Activated CD8-positive, alpha-beta memory T cell treated with anti-CD3 and anti-CD28 coated beads for 1 hour (primary cell): ENCODE measurements at places on chromosomes 11 and 22.
A peak's percentile ranks its signal among the peaks of the same experiment; 100 is the strongest.

DNA sequence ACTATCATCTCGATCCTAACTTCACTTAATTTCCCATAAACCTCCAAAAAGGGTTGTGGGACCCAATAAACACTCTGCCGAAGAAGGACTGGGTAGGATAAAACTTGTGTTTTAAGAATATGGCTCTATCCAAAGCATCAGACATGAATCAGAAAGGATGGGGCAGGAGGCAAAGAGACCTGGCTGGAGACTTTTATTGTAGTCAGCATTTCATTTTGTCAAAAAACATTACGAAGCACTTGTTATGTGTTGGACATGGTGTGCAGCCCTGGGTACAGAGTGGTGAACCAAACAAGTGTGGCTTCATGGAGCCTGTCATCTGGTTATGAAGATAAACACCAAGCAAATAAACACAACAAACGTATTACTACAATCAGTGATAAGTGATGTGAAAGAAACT lies 17.3 kb downstream of the IL10RA start:
- DNase-seq = no peak

DNA sequence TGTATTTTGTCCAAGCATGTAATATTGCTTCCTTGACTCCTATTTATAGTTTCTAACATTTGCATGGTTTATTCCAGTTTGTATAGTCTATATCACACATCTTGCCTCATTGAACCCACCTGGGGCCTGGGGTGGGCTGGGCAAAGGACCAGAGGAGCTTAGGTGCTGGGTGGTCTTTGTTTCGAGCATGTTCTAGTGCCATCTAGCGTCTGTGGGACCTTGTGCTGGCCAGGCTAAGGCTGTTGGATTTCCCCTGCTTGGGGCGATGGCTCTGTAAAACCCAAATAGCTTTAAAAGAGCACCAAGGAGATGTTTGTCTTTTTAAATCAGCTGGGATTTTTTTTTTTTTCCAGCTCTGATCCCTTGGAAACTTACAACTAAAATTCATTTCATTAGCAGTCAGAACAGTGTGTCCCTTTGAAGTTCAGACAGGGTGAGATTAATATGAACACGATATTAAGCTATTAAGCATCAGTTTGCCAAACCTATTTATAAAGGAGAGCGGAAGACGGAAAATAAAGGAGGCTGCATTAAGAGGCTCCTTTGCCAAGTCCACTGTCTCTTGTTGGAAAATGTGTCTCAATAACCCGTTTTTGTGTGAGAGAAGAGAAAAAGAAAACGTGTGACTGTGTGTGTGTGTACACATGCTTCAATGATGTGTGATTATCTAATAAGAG lies 157.4 kb downstream of the COMMD9 start:
- DNase-seq = no peak

DNA sequence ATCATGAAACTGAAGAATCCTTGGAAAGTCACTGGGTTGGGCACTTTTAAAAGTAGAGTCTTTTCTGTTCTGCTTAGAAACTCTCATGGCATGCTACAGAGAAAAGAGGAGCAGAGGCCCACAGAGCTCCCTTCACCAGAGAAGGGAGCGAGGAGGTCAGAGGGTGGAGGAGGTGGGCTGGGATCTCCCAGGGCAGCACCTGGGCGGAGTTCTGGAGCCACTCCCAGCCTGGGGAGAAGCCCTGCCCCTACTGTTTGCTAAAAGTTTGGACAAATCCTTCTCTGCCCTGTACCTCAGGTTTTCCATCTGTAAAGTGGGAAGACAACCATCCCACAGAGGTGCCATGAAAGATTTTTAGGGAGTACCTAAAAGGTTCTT lies 299.1 kb downstream of the KIRREL3 start:
- no peak for DNase-seq

DNA sequence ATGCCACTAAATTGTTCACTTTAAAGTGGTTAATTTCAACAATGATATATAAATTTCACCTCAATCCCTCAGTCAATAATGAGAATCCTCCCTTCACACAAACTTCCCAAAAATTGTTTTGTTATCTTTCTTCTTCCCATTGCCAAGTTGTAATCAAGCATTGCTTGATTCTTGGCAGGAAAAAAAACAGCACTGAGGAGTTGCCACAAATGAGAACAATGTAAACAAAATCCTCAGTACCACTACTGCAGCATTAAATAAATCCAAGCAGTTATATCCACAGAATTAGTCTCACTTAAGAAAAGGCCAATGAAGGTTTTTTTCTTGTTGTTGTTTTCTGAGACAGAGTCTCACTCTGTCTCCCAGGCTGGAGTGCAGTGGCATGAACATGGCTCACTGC lies 38.2 kb downstream of the FAM168A start:
- no peak for DNase-seq

GRCh38 chr11:119478711-119479285 lies 55.8 kb upstream of the THY1 start:
- DNase-seq = no peak

DNA sequence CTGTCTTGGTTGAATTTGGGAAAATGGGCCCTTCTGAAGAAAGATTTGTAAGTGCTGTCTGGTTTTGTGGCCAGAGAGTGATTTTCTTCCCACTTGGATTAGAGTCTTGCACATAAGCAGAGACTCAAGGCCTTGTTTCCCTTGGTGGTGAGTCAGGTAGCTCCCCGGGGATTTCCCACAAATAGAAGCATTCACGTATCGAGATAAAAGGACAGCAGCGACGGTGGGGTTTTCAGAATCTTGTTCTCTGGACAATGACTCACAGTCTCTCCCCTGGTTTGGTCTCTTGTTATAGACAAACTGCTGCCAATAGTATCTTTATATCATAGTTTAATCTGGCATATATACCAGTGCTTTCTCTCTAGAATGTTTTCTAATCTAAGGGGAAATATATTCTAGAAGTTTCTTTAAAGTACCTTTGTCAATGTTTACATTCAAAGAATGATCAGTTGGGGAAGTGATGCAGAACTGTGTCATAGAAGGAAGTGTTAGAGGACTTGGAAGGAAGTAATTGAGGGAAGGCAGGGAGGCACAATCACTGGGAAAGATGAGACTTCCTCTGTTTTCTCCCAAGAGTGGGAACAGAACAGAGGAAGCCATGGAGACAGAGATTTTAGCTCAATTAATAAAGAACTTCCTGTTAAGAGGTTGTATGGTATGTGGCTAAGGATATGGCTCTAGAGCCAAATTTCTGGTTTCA lies 18.1 kb downstream of the POLA2 start:
- peak; percentile 11 for DNase-seq

DNA sequence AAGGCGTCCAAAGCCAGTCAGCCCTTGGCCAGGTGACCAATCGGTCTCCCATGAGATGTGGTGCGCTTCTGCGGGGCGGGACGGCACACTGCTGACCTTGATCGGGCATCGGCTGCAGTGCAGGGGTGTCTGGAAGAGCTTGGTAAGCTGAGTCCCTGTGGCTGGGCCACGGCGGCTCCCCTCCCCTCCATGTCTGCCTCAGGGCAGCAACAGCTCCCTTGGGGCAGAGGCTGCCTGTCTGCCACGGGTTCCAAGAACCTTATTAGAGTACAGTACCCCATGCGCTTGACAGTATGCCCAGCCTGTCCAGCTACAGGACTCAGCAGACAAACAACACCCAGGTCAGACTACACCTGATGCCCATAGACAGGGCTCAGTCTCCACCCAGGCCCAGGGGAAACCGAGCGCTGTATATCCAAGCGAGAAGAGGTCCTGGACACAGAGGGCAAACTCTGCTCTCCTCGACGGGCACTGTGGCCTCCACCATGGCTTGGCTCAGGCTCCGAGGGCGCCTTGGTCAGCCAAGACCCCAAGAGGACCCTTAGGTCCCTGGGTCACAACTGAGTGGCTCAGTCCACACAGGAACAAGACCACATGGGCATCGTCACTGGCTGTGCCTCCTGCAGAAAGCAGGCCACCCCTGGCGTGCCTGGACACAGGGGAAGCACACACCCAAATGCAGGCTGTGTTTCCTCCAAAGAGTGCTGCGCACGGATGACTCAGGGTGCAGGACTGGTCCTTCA lies 18.9 kb downstream of the TSPAN32 start:
- no peak for DNase-seq

DNA sequence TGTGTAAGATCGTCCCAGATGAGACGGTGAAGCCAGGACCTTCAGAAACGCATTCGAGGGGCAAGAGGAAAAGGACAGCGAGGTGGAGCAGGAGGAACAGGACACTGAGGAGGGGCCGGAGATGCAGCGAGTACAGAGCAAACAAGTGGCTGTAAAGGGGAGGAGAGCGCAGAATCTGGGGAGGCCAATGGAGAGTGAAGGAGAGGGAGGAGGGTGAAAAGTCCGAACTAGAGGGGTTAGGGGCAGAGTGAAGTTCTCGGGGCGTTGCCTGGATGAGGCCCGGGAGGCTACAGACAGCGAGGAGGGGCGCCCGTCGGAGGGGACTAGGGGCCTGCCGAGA lies 8.8 kb upstream of the PPIL2 start:
- no peak for DNase-seq

GRCh38 chr11:81959341-81959740 lies 774.3 kb downstream of the FAM181B start:
- no peak for DNase-seq

DNA sequence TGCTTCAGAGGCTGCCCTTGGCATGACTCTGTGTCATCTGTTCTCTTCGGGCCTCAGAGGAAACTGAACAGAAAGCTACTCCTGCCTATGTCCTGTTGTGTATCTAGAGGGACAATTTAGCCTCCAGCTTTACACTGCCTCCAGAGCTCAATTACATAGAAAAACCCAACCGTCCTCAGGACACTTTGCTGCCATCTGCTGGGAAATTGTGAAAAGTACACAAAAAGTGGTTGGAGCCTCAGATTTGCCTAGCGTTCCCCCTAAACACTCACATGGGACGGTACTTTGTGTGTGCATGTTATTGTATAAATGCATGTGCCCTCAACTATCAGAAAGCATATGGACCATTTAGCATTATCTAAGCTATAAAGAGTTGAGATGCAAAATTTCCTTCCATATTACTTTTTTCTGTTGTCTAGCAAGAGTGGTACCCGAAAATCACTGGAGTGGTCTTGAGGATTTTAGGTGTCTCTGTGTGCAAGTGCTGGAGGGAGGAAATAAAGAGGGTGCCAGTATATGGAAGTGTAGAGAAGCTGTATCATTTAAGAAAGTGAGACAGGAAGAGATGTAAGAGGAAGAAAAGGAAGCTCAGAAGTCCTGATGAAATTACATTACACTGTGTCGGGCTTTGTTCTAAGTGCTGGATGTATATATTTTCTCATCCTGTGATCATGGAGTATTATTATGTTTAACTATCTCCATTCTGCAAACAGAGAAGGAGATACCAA lies 8.7 kb upstream of the MS4A4E start:
- no peak for DNase-seq

GRCh38 chr11:94885581-94885980 lies 87.8 kb downstream of the CWC15 start:
- no peak for DNase-seq

DNA sequence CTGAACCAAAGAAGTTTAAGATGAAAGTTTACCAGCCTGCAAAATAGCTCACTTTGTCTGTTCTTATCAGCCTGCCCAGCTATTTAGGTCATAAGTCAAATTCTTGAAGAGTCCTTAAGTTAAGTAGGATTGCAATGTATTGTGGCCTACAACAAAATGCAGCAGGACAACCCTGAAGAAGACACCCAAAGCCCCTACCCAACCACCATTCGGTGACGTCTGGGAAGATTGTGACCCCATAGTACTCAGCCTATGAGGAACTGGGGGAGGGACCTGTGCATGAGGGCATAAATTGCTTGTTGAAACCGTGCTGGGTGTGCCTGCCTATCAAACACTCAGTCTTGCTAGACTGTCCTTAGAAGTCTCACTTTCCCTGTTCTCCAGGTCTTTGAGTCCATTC lies 50.5 kb upstream of the FDX1 start:
- no peak for DNase-seq

DNA sequence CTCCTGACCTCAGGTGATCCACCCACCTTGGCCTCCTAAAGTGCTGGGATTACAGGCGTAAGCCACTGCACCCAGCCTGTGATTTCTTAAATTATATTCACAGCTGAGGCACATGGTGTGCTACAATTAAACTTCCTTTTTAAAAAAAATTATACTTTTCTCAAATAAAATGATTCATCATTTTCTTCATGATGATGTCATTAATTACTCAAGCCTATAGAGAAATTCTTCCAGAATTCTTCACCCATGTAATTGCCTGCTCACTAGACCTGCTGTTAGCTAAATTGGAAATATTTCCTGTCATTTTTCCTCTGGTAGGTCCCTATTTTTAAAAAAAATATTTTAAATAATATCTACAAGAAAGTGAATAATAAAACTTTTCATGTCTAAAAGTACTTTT lies 440.0 kb upstream of the ANO3 start:
- DNase-seq = no peak

DNA sequence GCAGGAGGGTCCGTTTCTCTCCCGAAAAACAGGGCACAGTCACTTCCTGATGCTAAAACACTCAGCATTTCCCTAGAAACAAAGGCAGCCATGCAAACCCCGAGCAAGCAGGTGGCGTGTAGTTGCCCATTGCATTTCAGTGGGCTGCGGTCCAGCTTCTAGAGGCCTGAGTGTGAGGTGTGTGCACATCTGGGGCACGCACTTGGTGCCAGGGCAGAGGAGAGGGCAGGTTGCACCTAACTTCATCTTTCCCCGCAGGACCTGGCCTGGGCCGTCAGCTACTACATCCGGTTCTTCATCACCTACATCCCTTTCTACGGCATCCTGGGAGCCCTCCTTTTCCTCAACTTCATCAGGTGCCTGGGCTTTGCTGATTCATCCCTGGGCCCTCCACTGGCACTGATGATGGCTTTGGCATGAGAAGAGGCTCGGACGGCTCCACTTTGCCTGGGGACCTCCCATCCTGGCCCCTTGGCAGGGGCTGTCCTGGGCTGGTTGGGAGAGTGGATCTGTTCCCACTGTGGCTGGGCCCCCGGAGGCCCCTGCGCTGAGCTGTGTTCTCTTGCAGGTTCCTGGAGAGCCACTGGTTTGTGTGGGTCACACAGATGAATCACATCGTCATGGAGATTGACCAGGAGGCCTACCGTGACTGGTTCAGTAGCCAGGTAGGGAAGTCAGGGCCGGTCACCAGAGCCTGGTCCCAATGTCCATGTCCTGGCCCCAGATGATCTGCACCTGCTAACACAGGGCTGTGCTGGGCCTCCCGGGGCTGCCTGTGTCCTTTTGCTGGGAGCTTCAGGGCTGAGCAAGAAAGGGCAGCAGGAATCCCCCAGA lies 28.4 kb downstream of the FADS3 start:
- DNase-seq = no peak

DNA sequence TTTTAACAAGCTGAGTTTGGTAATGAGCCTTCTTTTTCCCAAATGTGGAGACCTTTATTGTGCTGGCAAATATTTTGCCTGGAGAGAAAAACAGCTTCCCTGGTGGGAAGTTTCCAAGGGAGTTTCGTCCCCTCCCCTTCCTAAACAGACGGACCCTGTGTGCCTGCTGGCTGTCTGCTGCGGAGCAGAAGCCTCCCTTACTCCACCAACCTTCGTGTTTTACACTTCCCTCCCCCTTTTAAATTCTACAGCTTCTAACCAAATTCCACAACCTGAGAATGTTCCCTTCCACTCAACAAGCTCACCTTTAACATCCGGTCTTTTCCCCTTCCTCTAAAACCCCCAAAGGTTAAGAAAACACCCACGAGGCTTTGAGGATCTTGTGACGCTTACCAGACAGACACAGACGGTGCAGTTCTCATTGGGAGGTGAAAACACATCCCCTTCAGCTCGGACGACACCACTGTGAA lies 17.1 kb downstream of the VWCE start:
- no peak for DNase-seq
